ENCODE measurements at places on chromosomes 3 and 15. TPM values are rescaled to one million over a fixed set of nuclear protein-coding genes. Genes with fewer than 3 reads are reported as not detected.
A peak's percentile ranks its signal among the peaks of the same experiment; 100 is the strongest.

LRRC31 gene
- total RNA-seq, result not detected

DNA sequence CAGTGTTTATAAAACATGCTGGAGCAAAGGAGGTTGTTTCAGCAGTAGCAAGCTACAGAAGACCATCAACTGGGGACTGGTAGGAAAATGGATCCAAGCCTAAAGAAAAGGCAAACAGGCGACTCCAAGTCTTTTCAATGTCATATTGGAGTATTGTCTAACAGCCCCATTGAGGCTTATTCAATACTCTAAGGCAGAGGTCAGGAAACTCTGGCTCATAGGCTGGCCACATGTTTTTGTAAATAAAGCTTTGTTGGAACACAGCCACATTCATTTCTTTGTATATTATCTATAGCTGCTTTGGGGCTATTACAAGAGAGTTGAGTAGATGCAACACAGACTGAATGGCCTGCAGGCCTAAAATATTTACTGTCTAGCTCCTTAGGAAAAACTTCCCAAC lies 77.5 kb downstream of the RPL22L1 start:
- H3K4me1 ChIP-seq, result no peaks in the 10 kb centered on the region
- DNase-seq, result no peak
- no peak overlapping the region for H3K27ac ChIP-seq
- no peak overlapping the region for H3K4me3 ChIP-seq

PRR20G gene
- total RNA-seq, result not detected

GRCh38 chr15:37117030-37117429 lies 16.7 kb upstream of the MEIS2 start:
- H3K27ac ChIP-seq, result no peak overlapping the region
- H3K4me3 ChIP-seq, result no peak overlapping the region
- H3K36me3 ChIP-seq, result no peaks in the 10 kb centered on the region
- no peak for DNase-seq
- no peaks in the 10 kb centered on the region for H3K4me1 ChIP-seq

ERC2 gene
- not detected for total RNA-seq

DNA sequence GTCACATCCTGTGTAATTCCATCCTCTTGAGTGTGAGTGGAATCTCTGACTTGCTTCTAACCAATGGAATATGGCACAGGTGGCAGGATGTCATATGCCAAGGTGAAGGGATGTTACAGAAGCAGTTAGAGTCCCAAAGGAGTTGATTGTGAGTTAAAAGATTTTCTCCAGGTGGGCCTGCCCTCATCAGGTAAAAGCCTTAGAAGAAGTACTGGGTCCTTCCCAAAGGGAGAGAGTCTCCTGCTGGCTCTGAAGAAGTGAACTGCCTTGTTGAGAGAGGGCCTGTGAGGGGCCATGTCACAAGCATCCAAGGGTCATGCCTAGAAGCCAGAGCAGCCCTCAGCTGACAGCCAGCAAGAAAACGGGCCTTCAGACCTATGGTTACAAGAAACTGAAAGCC lies 13.1 kb downstream of the CMTM7 start:
- DNase-seq, result no peak
- H3K27me3 ChIP-seq, result no peaks in the 10 kb centered on the region
- H3K4me3 ChIP-seq, result no peak overlapping the region
- H3K36me3 ChIP-seq, result peaks cover 32% of the 10 kb centered on the region
- H3K27ac ChIP-seq, result peak overlapping the region; percentile 58

TPRG1 gene
- 42.4 TPM for total RNA-seq

NR2E3 gene
- not detected for total RNA-seq

ZIC4 gene
- total RNA-seq, result not detected
